T-helper 17 cell (primary cell): ENCODE measurements at places on chromosomes 11 and 22.

- no peak for DNase-seq
Observed at GRCh38 chr11:86938900-86939880, 16.0 kb downstream of the FZD4 start.

DNA sequence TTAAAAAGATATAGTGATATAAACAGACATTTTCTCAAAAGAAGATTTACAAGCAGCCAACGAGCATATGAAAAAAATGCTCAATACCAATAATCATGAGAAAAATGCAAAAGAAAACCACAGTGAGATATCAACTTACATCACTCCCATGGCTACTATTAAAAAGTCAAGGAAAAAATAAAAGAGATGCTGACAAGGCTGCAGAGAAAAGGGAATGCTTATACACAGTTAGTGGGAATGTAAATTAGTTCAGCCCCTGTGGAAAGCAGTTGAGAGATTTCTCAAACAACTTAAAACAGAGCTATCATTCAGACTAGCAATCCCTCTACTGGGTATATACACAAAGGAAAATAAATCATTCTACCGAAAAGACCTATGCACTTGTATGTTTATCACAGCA lies 97.1 kb upstream of the CARD18 start:
- DNase-seq: no peak

GRCh38 chr11:128235426-128235825 lies 351.9 kb downstream of the ETS1 start:
- DNase-seq: no peak

DNA sequence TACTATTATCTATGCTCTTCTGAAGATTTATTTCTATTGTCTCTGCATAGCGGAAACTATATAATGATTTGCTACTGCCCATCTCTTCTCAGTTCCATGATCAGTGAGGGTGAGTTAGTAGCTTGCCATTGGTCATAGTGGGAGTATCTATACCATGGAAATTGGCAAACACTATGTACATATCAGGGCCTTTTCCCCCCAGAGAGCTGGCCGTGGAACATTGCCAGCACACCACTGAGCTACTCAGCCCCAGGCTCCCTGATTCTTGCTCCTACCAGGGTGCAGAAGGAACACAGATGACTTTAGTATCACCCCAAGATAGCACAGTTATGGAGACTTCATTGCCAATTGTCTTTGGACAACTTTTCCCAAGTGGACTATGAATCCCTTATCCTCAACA lies 33.2 kb downstream of the IRAG1 start:
- DNase-seq: no peak

DNA sequence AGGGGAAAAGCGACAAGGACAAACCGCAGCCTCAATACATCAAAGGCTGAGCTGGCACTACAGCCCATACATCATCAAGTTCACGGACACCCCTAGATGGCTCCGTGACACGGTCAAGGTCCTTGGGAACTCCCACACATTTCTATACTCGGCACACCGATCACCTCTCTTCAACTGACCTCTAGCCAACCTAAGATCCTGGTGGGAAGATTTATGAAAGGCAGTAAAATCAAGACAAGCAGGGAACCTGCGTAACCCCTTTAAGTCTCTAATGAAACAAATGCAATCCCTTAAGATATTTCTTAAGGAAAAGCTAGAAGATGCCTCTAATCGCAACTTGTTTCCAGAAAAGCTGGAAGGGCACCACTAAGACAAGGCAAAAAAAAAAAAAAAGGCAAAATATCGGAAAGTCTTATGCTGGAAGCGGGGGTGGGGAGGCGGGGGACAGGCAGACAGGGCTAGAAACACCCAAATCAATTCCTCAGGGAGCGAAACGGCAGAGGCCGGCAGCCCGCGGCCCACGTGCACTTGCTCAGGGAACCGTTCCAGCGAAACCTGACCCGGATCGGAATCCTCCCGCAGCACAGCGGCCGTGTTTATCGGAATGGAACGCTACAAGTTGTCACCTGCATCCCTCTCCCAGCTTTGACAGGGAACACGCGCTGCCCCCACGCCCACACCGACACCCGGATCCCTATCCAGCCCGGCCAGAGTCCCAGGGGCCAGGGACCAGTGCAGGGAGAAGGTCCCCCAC lies 1.4 kb downstream of the ARHGAP20 start:
- DNase-seq: no peak

DNA sequence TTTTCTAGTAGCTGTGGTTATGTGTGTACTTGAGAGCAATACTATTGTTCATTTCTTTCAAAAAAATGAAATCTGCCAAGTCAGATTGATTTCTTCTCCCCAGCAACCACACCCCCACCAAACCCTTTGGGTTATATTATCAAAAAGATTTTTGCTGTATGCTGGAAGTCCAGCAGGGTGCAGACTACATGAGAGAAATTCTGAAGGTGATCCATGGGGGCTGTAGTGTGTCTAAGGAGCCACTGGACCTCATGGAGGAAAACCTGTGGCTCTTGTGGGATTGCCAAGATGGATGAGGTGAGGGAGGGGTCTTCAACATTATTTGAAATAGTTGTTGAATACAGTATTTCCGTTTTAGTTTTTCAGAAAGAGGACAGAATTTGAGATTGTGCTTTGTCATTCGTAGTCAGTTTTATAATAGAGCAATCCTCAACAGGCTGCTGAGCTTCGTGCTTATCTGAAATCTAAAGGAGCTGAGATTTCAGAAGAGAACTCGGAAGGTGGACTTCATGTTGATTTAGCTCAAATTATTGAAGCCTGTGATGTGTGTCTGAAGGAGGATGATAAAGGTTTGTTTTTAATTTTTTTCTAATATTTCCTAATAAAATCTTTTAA lies 3.1 kb downstream of the EIF3M start:
- DNase-seq: no peak

- no peak for DNase-seq
Observed at GRCh38 chr11:76200006-76200940, 6.0 kb downstream of the WNT11 start.

DNA sequence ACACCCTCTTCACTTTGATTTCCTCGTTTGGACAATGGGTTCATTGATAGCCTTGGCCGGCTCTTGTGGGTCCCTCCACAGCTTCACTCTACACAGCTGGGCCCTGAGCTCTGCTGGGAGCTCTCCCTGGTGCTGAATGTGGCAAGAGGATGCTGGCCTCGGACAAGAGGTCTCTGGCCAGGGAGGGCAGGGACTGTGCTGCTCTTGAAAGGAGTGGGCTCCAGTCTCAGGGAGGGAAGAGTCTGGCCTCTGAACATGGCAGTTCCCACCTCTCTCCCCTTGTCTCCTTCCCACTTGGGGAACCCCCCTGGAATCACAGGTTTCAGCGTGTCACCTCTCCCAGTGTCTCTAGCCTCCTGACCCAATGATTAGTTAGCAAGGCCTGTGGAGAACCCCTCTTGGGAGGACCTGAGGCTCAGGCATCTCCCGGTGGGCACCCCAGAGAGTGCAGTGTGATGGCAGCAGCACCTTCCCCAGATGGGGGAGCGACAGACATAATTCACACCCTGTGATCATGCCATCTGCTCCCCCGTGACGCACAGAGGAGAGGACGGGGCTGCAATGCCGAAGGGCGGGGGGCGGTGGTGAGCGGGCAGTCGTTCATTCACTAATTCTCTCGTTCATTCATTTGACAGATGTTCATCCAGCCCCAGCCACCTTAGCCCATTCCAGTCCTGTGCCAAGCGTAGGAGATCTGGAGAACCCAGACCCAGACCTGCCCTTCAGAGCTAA lies 2.8 kb upstream of the CABP7 start:
- DNase-seq: no peak

- DNase-seq: no peak
Observed at GRCh38 chr22:43313890-43314474, 29.2 kb downstream of the SCUBE1 start.

GRCh38 chr11:4672470-4672869 lies 25.2 kb downstream of the OR51E2 start:
- DNase-seq: no peak

- DNase-seq: no peak
Observed at GRCh38 chr11:99925968-99926367, 761.1 kb upstream of the ARHGAP42 start.

- DNase-seq: no peak
Observed at GRCh38 chr11:2569321-2569721, 124.5 kb downstream of the KCNQ1 start.

GRCh38 chr22:29078036-29078868 lies 5.4 kb downstream of the KREMEN1 start:
- DNase-seq: no peak

- no peak for DNase-seq
Observed at GRCh38 chr22:40014667-40015248, 20.0 kb downstream of the FAM83F start.

DNA sequence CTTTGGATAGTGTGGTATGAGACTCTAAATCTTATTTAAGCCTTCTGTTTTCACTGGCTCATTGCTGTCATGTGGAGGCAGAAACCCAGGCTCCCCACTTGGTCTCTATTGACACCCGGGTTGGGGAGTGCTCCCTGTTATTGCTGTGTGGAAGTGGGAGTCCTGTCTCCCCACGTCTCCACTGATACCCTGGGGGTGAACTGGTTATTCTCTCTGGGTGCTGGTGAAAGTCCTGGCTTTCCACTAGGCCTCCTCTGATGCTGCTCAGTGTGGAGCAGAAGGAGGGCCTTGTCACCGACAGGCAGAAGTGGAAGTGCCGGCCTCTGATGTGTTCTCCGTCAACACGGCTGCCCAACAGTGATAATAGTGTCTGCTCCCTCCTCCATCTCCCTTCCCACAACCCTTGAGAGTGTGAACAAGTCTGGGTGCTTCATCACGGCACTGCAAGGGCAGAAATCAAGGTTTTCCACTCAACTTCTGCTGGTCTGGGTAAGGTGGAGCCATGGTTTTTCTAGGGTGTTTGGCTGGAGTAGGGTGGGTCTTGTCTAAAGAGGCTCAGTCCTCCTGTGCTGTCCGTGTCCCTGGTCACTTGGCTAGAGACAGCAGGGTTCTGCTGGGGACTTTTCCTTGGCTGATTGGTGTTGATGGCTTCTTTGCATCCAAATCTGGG lies 240.7 kb upstream of the B3GAT1 start:
- no peak for DNase-seq

- DNase-seq: no peak
Observed at GRCh38 chr11:120578596-120579154, 67.1 kb downstream of the GRIK4 start.

- DNase-seq: no peak
Observed at GRCh38 chr11:101707477-101707876, 123.7 kb upstream of the TRPC6 start.

- no peak for DNase-seq
Observed at GRCh38 chr11:101721270-101721669, 137.5 kb upstream of the TRPC6 start.

GRCh38 chr11:12494699-12495098 lies 117.3 kb downstream of the PARVA start:
- DNase-seq: no peak

- DNase-seq: no peak
Observed at GRCh38 chr11:112590764-112591163, 330.1 kb upstream of the PLET1 start.

GRCh38 chr11:35303596-35304385 lies 115.6 kb downstream of the SLC1A2 start:
- no peak for DNase-seq

GRCh38 chr11:26072614-26073153 lies 259.2 kb upstream of the ANO3 start:
- no peak for DNase-seq

- no peak for DNase-seq
Observed at GRCh38 chr11:7253800-7254199, 2.1 kb downstream of the SYT9 start.

DNA sequence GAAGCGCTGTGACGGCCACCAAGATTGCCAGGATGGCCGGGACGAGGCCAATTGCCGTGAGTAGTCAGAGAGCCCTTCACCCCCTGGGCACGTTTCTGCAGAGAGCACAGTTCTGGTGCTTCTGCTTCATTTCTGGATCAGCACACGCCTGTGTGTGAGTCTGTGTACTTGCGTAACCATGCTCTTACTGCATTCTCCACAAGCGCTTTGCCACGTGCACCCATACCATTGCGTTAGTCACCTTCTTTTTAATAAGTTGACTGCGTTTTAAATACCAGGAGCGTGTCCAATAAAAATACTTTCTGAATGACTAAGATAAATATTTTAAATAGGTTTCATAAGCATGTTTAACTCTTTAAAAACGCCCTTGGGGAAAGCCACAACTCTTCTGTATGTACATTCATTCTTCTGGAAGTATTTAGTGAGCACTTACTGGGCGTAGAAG lies 143.0 kb upstream of the SORL1-AS1 start:
- DNase-seq: no peak

DNA sequence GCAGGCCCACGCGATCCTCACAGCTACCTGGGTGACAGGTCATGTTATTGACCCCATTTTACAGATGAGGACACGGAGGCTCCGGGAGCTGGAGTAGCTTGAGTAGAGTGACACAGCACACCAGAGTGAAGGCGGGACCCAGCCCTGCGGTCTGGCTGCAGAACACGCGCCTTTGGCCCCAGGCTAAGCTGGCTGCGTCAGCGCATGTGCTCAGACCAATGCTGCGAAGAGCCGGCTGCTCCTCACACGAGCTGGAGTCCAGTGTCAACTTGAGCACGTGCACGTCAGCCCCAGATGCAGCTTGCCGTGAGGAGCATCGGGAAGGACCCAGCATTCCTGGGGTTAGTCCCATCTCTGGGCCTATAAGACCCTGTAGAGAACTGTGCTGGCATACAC lies 49.9 kb downstream of the SCUBE1 start:
- no peak for DNase-seq

- no peak for DNase-seq
Observed at GRCh38 chr11:44694443-44694842, 32.3 kb upstream of the TSPAN18 start.

DNA sequence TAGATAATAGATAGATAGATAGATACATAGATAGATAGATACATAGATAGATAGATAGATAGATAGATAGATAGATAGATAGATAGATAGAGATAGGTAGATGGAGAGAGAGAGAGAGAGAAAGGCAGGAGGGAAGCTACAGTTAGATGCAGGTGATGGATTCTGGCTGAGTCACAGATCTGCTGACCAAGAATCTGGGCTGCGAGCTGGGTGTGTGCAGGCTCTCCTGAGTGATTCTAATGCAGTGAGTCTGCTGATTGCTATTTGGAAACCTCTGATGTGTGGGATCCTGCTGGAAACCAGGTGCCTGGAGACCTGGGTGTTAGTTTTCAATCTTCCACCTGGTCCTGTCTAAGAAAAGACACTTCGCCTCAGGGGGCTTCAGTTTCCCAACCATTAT lies 1441.8 kb downstream of the TBC1D22A start:
- no peak for DNase-seq

GRCh38 chr11:116725434-116726221 lies 47.2 kb downstream of the BUD13 start:
- no peak for DNase-seq

- DNase-seq: no peak
Observed at GRCh38 chr11:12950670-12951069, 58.4 kb upstream of the RASSF10 start.
